ENCODE measurements at places on chromosomes 12 and 14. TPM values are rescaled to one million over a fixed set of nuclear protein-coding genes. Genes with fewer than 3 reads are reported as not detected.

SIX6 gene
- total RNA-seq, result not detected

CLMN gene
- total RNA-seq, result 5.7 TPM

TPPP2 gene
- not detected for total RNA-seq

PRB2 gene
- not detected for total RNA-seq

NPFF gene
- total RNA-seq, result not detected

SETD1B gene
- total RNA-seq, result 4.2 TPM

MORN3 gene
- not detected for total RNA-seq

C12orf42 gene
- under 0.01 TPM for total RNA-seq

AICDA gene
- not detected for total RNA-seq

OR11H6 gene
- total RNA-seq, result not detected

DAO gene
- not detected for total RNA-seq

GPRC5D gene
- total RNA-seq, result not detected

RAD51B gene
- 44.3 TPM for total RNA-seq

TCTN2 gene
- total RNA-seq, result 34.8 TPM

RNF41 gene
- total RNA-seq, result 54.7 TPM

KRT77 gene
- total RNA-seq, result not detected

MAP3K9 gene
- total RNA-seq, result 2.0 TPM

PPM1H gene
- 77.8 TPM for total RNA-seq

CLEC2A gene
- not detected for total RNA-seq

EIF2S3B gene
- 1.3 TPM for total RNA-seq

PLEKHD1 gene
- 0.34 TPM for total RNA-seq

RNFT2 gene
- 11.0 TPM for total RNA-seq

CHFR gene
- total RNA-seq, result 37.6 TPM

NKX2-8 gene
- total RNA-seq, result not detected

ANKRD52 gene
- total RNA-seq, result 41.3 TPM

MANSC4 gene
- total RNA-seq, result not detected

KLRD1 gene
- under 0.01 TPM for total RNA-seq

COCH gene
- total RNA-seq, result 0.31 TPM

RNASE7 gene
- not detected for total RNA-seq

ERC1 gene
- total RNA-seq, result 37.9 TPM

LRRC10 gene
- total RNA-seq, result not detected

OTOGL gene
- under 0.01 TPM for total RNA-seq

RND1 gene
- under 0.01 TPM for total RNA-seq

KRT4 gene
- not detected for total RNA-seq

MYF6 gene
- not detected for total RNA-seq

PLEKHG7 gene
- not detected for total RNA-seq

GPR162 gene
- total RNA-seq, result 0.33 TPM

GLT1D1 gene
- total RNA-seq, result 0.36 TPM

TARBP2 gene
- total RNA-seq, result 56.8 TPM

CCDC196 gene
- not detected for total RNA-seq

HOXC6 gene
- not detected for total RNA-seq

HEATR5A gene
- 85.1 TPM for total RNA-seq

ITPK1 gene
- total RNA-seq, result 76.6 TPM

LALBA gene
- not detected for total RNA-seq

RNU7-1 gene
- total RNA-seq, result not detected

C14orf39 gene
- total RNA-seq, result not detected

VASH1 gene
- total RNA-seq, result 4.1 TPM

GDF3 gene
- not detected for total RNA-seq

ACRBP gene
- not detected for total RNA-seq

KERA gene
- total RNA-seq, result not detected

DTX1 gene
- 0.15 TPM for total RNA-seq

ANKS1B gene
- 0.34 TPM for total RNA-seq

PTCSC3 gene
- total RNA-seq, result not detected

IKZF4 gene
- total RNA-seq, result 3.7 TPM

NEDD1 gene
- total RNA-seq, result 38.4 TPM

PARPBP gene
- total RNA-seq, result 36.1 TPM

TCL1B gene
- total RNA-seq, result not detected

KRT80 gene
- under 0.01 TPM for total RNA-seq
